Activated naive CD4-positive, alpha-beta T cell treated with anti-CD3 and anti-CD28 coated beads, Interleukin-2, amount 50 U/mL, for 72 hours (primary cell): ENCODE measurements at places on chromosomes 6 and 20. TPM values are rescaled to one million over a fixed set of nuclear protein-coding genes. Genes with fewer than 3 reads are reported as not detected.

The FAM120B gene
- 25.9 TPM for total RNA-seq

DNA sequence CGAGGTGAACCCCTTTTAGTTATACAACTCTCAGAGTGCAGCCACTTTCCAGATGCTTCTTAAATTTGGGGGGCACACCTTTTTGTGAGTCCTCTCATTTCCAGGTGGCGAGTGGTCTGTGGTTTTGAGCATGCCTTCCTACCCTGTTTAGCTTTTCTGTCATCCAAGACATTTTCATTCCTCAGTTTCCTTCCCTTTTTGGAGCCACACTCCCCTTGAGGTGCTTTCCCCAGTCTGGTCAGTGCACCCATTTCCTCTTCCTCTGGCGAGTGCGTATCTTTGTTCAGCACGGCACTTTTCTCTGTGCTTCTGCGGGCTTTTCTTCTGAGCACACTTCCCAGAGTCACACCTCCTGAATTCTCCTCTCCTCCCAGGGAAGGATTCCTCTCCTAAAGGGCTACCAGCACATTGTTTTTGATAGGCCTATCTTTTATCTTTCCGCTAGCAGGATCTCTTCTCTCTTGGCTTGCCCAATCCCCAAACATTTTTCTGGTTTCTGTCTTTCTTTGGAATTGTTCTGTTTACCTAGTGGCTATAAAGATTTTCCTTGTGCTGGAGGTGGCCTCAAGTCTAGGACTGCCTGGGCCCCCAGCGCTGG is 1.4 kb downstream of the PHF20 start:
- peak; percentile 24 for DNase-seq

- peak; percentile 94 for DNase-seq
These were observed at the start of gene AP5S1 for GRCh38 chr20:3820048-3820900. Gene AP5S1, plus strand, starts transcription at chr20:3820547. Its CDS starts 1,571 bp downstream, at chr20:3822118.

DNA sequence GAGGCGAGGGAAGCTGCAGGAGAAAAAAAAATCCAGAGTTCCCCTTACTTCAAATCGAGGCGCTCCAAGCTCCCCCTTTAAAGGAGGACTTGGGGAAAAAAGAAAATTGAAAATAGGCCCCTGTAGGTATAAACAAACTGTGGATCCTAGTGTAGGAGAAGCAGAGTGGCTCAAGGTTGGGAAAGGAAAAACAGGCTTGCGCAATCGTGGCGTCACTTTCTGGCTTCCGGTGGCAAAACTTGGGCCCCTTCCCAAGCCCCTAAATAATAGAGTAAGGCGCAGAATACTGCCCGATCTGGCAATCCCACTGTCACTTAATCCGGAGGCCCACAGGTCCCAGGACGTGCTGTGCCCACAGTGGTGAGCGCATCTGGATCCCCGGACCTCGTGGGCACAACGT is 8.0 kb downstream of the PAX1 start:
- no peak for DNase-seq

- peak; percentile 12 for DNase-seq
These were observed 539 bp downstream of the TMEM200A start for GRCh38 chr6:130366107-130367005.
